ENCODE measurements at places on chromosomes 2 and 18. TPM values are rescaled to one million over a fixed set of nuclear protein-coding genes. Genes with fewer than 3 reads are reported as not detected.

Gene UPP2
- total RNA-seq: not detected

DNA sequence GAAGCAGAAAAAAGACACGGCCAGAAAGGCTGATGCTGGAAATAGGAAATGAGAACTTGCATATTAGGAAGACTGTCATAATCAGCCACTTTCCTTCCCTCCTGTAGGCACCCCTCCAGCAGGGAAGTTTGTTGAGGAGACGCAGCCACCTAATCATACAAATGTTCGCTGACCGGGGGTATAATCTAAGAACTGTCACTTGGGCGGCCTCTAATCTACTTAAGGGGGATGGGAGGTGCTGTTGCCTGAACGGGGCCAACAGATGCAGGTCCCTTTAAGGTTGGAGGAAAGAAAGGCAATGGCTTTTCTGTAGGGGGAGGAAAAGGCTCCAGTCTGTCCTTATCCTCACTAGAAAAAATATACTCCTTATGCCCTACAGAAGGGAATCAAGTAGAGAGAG is 50.6 kb downstream of the DNAJC10 start:
- no peak for DNase-seq

- no peak for DNase-seq
Observed at GRCh38 chr2:21772624-21773023, 648.9 kb downstream of the TDRD15 start.

- no peak for DNase-seq
Observed at GRCh38 chr2:14632133-14632936, at the start of gene LRATD1. TSS of gene LRATD1 (plus strand) at chr2:14632717. CDS start at chr2:14633980, 1,263 bp downstream.

- no peak for DNase-seq
Observed at GRCh38 chr18:29154196-29154757, 977.3 kb upstream of the CDH2 start.

Data from activated CD4-positive, alpha-beta memory T cell treated with anti-CD3 and anti-CD28 coated beads for 36 hours (primary cell).